ENCODE measurements at places on chromosomes 6 and 20. TPM values are rescaled to one million over a fixed set of nuclear protein-coding genes. Genes with fewer than 3 reads are reported as not detected.

- no peak for ATAC-seq
Measured at GRCh38 chr20:257419-257818, at the start of gene DEFB132. TSS of gene DEFB132 (plus strand) at chr20:257724. CDS start at chr20:257779, 55 bp downstream.

GRCh38 chr20:34350095-34350494 lies 13.0 kb upstream of the ITCH start:
- ATAC-seq, result no peak

GRCh38 chr6:52558266-52559000 lies 18.4 kb downstream of the TRAM2 start:
- no peak for ATAC-seq

DNA sequence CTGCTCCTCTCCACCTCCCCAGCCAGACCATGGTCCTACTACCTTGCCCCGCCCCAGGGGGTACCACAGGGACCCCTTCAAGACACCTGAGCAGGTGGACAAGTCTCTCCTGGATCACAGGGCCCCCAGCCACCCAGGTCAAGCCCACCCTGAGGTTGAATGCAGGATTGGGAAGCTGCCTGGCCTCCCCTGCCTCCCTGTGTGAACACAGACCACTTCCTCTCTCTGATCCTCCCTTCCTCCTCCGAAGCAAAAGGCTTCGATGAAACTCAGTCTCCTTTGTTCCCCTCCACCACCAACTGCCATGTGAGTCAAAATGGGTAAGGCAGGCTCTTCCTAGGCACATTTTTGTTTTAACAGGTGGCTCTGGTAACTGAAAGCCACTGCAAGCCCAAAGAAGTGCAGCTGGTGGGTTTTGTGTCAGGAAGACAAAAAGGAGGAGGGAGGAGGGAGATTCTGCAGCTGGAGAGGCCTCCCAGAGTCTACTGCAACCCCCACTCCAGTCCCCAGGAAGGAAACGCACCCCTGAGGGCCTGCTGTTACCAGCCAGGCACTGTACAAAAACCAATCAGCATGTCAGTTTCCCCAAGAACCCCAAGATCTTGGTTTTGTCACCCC lies 5.4 kb downstream of the ADA start:
- no peak for ATAC-seq

Gene BCAS1
- 0.27 TPM for total RNA-seq

Gene CAGE1
- total RNA-seq, result 0.18 TPM

Gene PRDM1
- 4.9 TPM for total RNA-seq

Gene MAP7
- total RNA-seq, result 6.9 TPM

Gene ZSCAN9
- 16.4 TPM for total RNA-seq

Gene GLP1R
- 0.06 TPM for total RNA-seq

Gene C6orf58
- 0.18 TPM for total RNA-seq

Data from motor neuron (in vitro differentiated cells).